ENCODE measurements at places on chromosomes 3 and 15. TPM values are rescaled to one million over a fixed set of nuclear protein-coding genes. Genes with fewer than 3 reads are reported as not detected.

Gene CELF6
- 0.22 TPM for total RNA-seq

- no peak overlapping the region for H3K4me3 ChIP-seq
- peaks cover 23% of the 10 kb centered on the region for H3K4me1 ChIP-seq
- H3K27me3 ChIP-seq, result no peaks in the 10 kb centered on the region
- no peak for DNase-seq
- no peaks in the 10 kb centered on the region for H3K36me3 ChIP-seq
These were observed 90.5 kb downstream of the IGF1R start for GRCh38 chr15:98738689-98739401.

DNA sequence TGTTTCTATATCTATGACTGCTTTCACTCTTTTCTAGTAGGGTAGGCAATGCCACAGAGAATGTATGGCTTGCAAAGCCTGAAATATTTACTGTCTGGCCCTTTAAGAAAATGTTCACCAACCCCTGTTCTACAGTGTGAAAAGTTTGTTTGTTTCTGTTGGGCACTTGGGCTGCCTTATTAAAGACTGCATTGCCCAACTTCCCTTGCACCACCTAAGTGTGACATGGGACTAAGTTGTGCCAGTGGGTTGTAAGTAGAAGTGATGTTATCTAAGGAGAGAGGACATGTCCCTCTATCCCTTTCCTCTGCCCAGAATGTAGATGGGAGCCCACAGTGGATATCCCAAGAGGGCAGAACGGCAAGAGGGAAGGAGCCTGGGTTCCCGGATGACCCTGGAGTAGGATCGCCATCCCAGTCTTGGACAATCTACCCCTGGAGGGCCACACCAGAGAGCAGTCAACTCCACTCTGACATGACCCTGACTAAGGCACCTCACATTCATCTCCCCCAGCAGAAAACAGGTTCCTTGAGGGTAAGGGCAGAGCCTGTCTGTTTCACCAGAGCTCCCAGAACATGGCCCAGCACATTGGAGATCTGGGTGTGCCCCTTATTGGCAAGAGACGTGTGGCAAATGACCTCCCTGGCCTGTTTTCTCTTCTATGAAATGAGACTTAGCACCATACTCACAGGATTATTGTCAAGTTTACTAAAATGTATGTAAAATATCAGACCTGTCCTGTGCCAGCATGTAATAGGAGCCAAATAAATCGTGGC, 138.8 kb downstream of the SMAD6 start:
- H3K27me3 ChIP-seq, result no peaks in the 10 kb centered on the region
- no peak for DNase-seq
- H3K4me3 ChIP-seq, result no peak overlapping the region

DNA sequence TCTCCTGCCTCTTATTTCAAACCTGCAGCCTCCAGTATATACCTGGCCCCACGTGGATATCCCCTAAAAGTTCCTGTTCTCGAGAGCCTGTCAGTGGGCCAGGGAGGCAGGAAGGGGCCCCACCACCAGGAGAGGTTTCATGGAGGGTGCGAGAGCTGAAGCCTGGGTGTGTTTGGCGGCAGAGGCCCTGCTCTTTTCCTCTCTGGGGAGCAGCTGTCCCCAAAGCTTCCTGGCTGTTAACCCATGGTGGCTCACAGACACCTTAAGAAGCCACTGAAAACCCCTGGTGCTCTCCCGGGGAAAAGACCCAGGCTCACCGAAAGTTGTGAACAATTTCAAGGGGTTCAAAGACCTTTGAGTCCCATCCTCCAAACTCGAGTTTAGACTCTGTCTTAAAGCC, 1.1 kb downstream of the PRRT3 start:
- H3K4me1 ChIP-seq, result no peaks in the 10 kb centered on the region
- DNase-seq, result no peak
- no peak overlapping the region for H3K27ac ChIP-seq
- H3K4me3 ChIP-seq, result no peak overlapping the region
- no peaks in the 10 kb centered on the region for H3K36me3 ChIP-seq

Gene C3orf20
- total RNA-seq, result not detected

GRCh38 chr3:94548581-94549316, 485.9 kb downstream of the NSUN3 start:
- H3K27me3 ChIP-seq, result no peaks in the 10 kb centered on the region
- no peak overlapping the region for H3K4me3 ChIP-seq
- no peaks in the 10 kb centered on the region for H3K4me1 ChIP-seq
- no peak for DNase-seq

DNA sequence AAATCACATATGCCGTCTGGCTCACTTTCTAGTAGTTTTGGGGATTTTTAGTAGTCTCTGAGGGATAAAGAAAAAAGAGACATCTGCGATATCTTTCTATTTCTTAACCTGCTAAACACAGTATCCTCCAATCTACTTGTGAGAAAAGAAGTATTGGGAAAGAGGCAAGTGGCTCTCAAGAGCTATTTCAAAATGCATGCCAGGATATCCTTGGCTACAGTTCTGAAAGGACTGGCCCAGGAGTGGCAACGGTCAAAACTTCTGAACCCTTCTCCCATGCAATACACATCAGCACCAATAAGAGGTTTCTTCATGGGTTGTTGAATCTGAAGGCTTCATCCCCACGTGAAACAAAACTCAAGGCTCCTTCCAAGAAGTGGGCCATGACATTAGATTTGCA, 204.0 kb upstream of the WNT5A start:
- DNase-seq, result no peak
- H3K4me3 ChIP-seq, result no peak overlapping the region
- H3K36me3 ChIP-seq, result no peaks in the 10 kb centered on the region
- H3K4me1 ChIP-seq, result peaks cover 15% of the 10 kb centered on the region
- H3K27ac ChIP-seq, result no peak overlapping the region

DNA sequence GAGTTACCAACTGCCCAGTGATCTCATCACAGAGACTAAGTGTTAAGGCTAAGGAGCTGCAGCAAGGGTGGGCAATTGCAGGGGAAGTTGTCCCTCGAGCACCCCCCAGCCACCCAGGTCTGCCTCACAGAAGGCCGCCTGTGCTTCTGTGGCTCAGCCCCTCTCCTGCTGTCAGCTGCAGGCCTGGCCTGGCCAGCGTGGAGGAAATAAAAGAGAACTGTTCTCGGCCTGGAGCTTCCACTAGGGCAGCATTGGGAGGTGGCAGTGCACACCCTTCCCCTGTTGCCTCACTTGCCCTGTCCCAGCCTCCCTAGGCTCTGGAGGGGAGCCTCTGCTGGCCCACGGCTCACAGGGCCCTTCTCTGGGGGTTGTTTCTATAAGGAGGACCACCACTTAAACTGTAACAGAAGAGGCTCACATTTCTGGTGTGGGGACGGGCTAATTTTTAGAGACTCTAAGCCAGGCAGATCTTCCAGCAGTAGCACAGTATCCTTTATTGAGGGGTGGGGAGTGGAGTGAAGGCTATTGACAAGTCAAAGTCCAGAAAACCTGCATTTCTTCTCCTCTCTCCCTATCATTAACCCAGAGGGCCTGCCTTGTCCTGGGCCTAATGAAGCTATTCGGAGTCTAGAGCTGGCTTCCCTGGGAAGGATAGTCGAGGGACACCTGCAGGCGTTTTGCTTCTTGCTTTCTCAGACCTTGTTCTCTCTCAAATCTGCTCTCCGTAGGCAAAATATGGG, 75.6 kb upstream of the ADPGK start:
- peaks cover 4% of the 10 kb centered on the region for H3K27me3 ChIP-seq
- no peak for DNase-seq
- H3K27ac ChIP-seq, result no peak overlapping the region
- H3K36me3 ChIP-seq, result no peaks in the 10 kb centered on the region

Data from GM23248 (cell line).